Neural progenitor cell (in vitro differentiated cells): ENCODE measurements at places on chromosomes 11 and 22. TPM values are rescaled to one million over a fixed set of nuclear protein-coding genes. Genes with fewer than 3 reads are reported as not detected.

- no peak for DNase-seq
- peaks cover 15% of the 10 kb centered on the region for H3K4me1 ChIP-seq
- H3K4me3 ChIP-seq: no peak overlapping the region
- H3K36me3 ChIP-seq: no peaks in the 10 kb centered on the region
- peaks cover 22% of the 10 kb centered on the region for H3K27me3 ChIP-seq
These were observed 3.3 kb upstream of the EPS8L2 start for GRCh38 chr11:702462-703461.

- no peak overlapping the region for H3K27ac ChIP-seq
- H3K36me3 ChIP-seq: no peaks in the 10 kb centered on the region
- H3K27me3 ChIP-seq: no peaks in the 10 kb centered on the region
- DNase-seq: no peak
These were observed 30.8 kb downstream of the PDGFB start for GRCh38 chr22:39214006-39214382.

- H3K4me1 ChIP-seq: no peaks in the 10 kb centered on the region
- H3K4me3 ChIP-seq: no peak overlapping the region
- DNase-seq: no peak
These were observed 112.8 kb downstream of the FBXO7 start for GRCh38 chr22:32587449-32587848.

DNA sequence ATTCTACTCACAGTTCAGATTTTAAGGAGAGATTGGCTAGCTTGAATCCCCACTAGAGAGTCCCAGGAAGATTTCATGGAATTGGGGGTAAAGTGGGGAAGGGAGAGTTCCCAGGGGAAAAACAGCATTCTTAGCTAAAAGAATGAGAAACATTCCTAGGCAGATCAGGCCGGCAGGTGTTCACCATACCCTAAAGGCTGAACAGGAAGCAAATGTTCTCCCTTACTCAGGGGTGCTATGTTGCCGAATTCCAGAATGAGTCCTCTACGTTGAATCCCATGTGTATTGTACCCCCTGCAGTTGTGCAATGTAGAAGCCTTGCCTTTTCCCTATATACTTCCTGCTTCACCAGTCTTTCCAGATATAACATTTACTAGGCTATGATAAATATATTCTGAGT lies 135.2 kb upstream of the NCAM1 start:
- H3K27me3 ChIP-seq: no peaks in the 10 kb centered on the region
- no peak overlapping the region for H3K4me3 ChIP-seq
- H3K27ac ChIP-seq: peak overlapping the region; percentile 50
- H3K36me3 ChIP-seq: no peaks in the 10 kb centered on the region
- DNase-seq: no peak

GRCh38 chr11:56842814-56843794 lies 94.6 kb upstream of the OR9G4 start:
- H3K27me3 ChIP-seq: no peaks in the 10 kb centered on the region
- no peaks in the 10 kb centered on the region for H3K4me1 ChIP-seq
- DNase-seq: no peak

GRCh38 chr22:25027959-25028840 lies 75.7 kb downstream of the KIAA1671 start:
- H3K4me1 ChIP-seq: no peaks in the 10 kb centered on the region
- H3K27me3 ChIP-seq: no peaks in the 10 kb centered on the region
- DNase-seq: peak; percentile 78

DNA sequence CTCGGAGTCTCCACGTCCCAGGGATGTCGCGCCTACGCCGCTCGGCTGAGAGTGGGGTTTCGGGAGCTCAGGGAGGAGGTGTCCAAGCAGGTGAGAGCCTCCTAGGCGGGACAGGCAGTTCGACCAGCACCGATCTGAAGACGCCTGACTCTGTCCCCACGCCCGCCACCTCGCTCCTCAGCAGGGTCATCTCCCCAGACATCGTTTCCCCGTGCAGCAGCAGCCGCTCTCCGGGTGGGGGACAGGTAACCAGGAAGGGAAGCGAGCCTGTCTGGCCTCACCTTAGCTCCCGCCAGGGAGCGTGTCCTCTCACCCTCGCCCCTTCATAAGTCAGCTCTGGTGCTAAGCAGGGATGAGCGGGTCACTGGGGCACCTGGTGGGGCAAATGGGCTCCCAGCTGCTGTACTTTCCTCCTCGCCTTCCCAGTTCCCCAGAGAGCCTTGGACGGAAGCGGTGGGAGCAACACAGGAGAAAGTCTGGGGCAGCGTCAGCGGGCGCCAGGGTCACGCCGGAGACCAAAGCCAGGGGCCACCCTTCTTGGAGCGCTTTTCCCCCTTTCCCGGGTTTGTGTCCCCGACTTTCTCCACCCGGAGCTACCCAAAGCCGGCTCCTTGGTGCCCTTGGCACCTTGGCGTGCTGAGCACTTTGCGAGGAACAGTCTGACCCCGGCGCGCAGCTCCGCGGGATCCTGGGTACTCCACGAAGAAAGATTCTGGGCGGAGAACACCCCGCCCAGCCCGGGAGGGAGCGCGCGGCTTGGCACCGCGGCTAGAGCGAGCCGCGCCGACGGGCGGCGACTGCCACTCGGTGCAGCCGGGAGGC lies 1.6 kb downstream of the SPON1 start:
- DNase-seq: peak; percentile 75
- H3K27me3 ChIP-seq: peaks cover 68% of the 10 kb centered on the region
- H3K4me1 ChIP-seq: peaks cover 47% of the 10 kb centered on the region

DNA sequence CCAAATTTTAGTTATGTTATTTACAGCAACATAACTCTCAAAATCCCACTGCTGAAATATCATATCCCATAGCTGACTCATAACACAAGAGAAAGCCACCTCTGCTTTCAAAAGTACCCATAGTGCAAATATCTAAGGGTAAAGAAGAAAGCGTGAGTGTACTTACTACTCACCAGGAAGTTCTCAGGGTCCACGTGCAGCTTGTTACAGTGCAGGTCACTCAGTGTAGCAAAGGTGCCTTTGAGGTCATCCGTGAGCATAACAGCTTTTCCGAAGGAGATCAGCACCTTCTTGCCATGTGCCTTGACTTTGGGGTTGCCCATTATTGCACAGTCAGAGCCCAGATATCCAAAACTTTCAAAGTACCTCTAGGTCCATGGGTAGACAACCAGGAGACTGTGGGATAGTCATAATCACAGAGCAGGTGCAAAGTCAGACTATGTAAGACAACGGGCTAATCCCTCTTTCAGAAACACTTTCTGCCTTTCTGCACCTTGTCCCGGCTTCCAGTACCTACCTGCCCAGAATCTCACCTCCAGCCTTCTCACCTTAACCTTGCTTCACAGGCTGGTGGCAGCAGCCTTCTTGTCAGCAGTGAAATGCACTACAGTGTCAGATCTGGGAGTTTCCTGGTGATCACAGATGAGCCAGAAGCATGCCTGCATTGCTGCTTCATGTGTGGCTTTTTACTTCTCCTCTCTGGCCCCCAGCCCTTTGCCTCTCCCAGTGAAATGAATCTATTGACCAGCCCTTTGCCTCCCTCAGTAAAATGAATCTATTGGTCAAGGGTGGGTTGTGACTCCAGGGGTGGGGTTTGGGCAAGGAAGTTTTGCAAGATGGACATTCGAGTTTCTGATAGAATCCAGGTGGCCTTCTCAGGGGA lies 6.5 kb downstream of the HBG1 start:
- no peak overlapping the region for H3K27ac ChIP-seq
- no peaks in the 10 kb centered on the region for H3K27me3 ChIP-seq
- no peaks in the 10 kb centered on the region for H3K36me3 ChIP-seq
- no peaks in the 10 kb centered on the region for H3K4me1 ChIP-seq

DNA sequence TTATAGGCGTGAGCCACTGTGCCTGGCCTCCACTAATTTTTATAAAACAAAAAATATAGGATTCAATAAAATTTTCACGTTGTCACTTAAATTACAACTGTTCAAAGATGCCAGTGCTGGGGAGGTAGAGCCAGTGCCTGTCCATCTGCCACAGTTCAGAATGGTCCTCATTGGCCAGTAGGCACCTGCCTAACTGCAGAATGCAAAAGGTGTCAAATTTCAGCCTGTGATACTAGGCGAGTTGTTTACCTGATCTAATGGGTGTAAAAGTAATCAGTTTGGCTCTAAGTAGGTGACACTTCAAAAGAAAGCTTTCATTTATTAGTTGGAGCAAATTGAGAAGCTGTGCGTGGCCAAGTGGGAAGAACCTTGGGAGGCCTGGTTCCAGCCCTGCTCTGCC lies 2.4 kb downstream of the SMARCB1 start:
- DNase-seq: peak; percentile 18
- H3K4me3 ChIP-seq: no peak overlapping the region
- H3K36me3 ChIP-seq: no peaks in the 10 kb centered on the region
- H3K27ac ChIP-seq: no peak overlapping the region
- H3K4me1 ChIP-seq: peaks cover 24% of the 10 kb centered on the region

Gene PRR33
- total RNA-seq: not detected in 2 replicates

Gene PPP2R5B
- total RNA-seq: 5.7 and 11.3 TPM in 2 replicates

Gene LDLRAD3
- 35.6 and 46.6 TPM in 2 replicates for total RNA-seq

Gene RNF26
- 17.1 and 48.2 TPM in 2 replicates for total RNA-seq
